DMS79 (cell line): ENCODE measurements at places on chromosomes 2 and 18.

- DNase-seq: no peak
Observed at GRCh38 chr2:238231251-238231793, 8.5 kb downstream of the HES6 start.

DNA sequence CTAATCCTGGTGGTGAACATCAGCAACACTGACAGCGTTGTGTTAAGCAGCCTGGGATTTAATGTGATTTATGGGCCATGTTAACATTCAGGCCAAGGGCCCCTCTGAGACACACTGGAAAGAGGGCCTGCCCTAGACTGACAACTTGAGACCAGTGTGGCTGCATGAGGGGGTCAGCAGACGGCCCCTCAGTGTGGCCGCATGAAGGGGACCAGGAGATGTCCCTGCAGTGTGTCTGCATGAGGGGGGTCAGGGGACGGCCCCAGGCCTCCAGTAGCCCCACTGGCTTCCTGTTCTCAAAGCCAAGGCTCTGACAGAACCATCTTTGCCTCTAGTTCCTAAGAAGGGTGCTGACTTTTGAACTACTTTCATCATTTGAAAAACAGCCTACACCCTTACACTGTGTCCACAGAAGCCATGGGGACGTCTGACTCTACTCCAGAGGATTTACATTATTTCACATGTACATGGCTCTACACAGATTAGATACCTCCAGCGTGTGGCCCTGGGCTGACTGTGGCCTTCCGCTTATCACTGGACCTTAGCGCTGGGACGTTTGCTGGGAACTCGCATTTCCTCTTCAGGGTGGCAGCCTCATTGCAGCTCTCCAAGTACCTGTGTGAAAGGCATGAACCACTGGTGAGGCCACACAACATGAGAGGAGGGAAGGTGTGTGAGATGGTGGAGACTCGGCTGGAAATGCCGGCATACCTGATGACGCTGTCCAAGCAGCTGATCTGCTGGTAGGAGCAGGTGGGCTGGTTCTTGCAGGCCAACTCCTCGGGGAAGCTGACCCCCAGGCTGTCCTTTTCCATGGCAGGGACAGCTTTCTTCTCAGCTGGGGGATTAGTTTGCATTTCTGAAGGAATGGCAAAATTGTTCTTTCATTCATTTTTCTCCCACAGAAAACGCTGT is 18.2 kb upstream of the HES6 start:
- no peak for DNase-seq

- no peak for DNase-seq
Observed at GRCh38 chr2:201223089-201224073, 37.0 kb upstream of the CASP8 start.

- DNase-seq: peak; percentile 6
Observed at GRCh38 chr2:74379851-74380789, at the start of gene DCTN1. Gene DCTN1, minus strand, starts transcription at chr2:74380311. Its CDS starts 274 bp downstream, at chr2:74380037.

GRCh38 chr2:1606421-1607235 is 137.7 kb downstream of the PXDN start:
- DNase-seq: no peak
